NCI-H1105 (cell line): ENCODE measurements at places on chromosomes 3 and 15.

GRCh38 chr3:162945626-162946025 is 1449.0 kb downstream of the OTOL1 start:
- DNase-seq: no peak

- no peak for DNase-seq
Observed at GRCh38 chr15:69467636-69468035, 15.0 kb downstream of the RPLP1 start.

GRCh38 chr3:69014022-69014580 is 617 bp upstream of the EOGT start:
- DNase-seq: no peak

GRCh38 chr3:53300826-53301225 is 45.0 kb upstream of the TKT start:
- DNase-seq: no peak

DNA sequence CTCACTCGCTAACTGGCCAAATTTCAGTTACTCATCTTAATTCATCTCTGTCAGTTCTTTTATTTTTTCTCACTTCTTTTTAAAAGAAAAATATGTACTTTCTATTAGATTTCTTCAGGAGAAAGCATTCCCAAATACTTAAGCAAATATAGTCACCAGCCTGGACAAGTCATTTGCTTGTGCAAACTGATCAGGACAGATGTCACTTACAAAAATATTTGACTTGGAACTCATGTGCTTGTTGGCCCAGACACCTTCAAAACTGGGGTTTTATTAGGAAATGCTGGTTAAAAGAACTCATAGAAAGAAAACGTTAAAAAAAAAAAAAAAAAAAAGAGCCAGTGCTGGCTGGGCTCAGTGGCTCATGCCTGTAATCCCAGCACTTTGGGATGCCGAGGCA is 31.3 kb upstream of the FOXP1 start:
- no peak for DNase-seq

DNA sequence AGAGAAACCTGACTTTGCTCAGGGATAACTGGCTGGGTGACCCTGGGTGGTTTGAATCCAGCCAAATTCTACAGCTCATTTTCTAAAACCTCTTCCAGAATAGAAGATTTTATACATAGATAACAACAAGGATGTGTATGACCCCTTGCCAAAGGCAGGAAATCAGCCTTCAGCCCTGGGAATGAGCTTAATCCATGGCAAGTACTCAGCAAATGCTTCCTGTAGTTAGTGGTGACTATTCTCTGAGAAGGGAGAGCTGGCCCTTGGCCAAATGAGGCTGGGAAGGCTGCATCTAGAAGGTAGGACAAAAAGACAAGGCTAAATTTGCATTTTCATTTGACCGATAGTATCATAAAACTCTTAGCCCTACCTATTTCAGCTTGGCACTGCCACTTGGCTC is 4.6 kb upstream of the HACD3 start:
- DNase-seq: peak; percentile 60

GRCh38 chr3:146705225-146705624 is 100.1 kb upstream of the PLSCR5 start:
- no peak for DNase-seq

GRCh38 chr3:71164881-71165280 is 418.6 kb downstream of the FOXP1 start:
- no peak for DNase-seq

GRCh38 chr3:77158730-77159581 is 119.1 kb downstream of the ROBO2 start:
- no peak for DNase-seq

- no peak for DNase-seq
Observed at GRCh38 chr3:109559389-109559788, 222.0 kb upstream of the DPPA4 start.

- no peak for DNase-seq
Observed at GRCh38 chr15:48374472-48374871, 43.2 kb downstream of the DUT start.

- no peak for DNase-seq
Observed at GRCh38 chr15:52352086-52352485, 56.5 kb upstream of the MYO5C start.

GRCh38 chr3:71430941-71431552 is 152.5 kb downstream of the FOXP1 start:
- no peak for DNase-seq

- no peak for DNase-seq
Observed at GRCh38 chr3:65334045-65334665, 646.4 kb upstream of the ADAMTS9 start.
